CD8-positive, alpha-beta memory T cell (primary cell): ENCODE measurements at places on chromosomes 11 and 22. TPM values are rescaled to one million over a fixed set of nuclear protein-coding genes. Genes with fewer than 3 reads are reported as not detected.
A peak's percentile ranks its signal among the peaks of the same experiment; 100 is the strongest.

Gene SPON1
- total RNA-seq = 0.97 TPM

Gene TH
- not detected for total RNA-seq

Gene MMP27
- not detected for total RNA-seq

Gene TRIM49
- not detected for total RNA-seq

Gene OR6A2
- total RNA-seq = not detected

Gene C22orf42
- total RNA-seq = not detected

Gene CRYAB
- not detected for total RNA-seq

Gene ABTB2
- 5.5 TPM for total RNA-seq

Gene PANX3
- not detected for total RNA-seq

Gene OR2D3
- not detected for total RNA-seq

Gene GVQW3
- total RNA-seq = 2.5 TPM

Gene NTM
- total RNA-seq = not detected

DNA sequence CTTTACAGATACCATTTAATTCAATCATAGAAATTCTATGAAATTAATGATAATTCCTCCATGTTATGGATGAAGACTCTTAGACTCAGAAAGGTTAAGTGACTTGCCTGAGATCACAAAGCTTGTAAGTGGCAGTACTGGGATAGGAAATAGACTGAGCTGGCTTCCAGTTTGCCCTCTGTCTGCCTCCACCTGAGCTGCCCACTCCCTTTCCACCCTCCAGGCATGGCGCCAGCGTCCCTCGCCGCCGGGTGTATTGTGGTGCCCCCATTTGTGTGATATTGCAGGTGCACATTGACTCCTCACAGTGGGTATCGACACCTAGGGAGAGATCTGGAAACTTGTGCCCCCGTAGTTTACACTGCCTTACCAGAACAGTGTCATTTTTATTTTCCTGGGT, 9.4 kb upstream of the RPS3 start:
- H3K4me1 ChIP-seq = peaks cover 7% of the 10 kb centered on the region
- H3K27ac ChIP-seq = no peak overlapping the region
- DNase-seq = no peak
- no peak overlapping the region for H3K4me3 ChIP-seq

- peaks cover 5% of the 10 kb centered on the region for H3K27me3 ChIP-seq
- DNase-seq = no peak
- no peak overlapping the region for H3K27ac ChIP-seq
Observed at GRCh38 chr11:130839981-130840666, 76.2 kb downstream of the SNX19 start.

GRCh38 chr11:100329352-100329751, 357.7 kb upstream of the ARHGAP42 start:
- no peaks in the 10 kb centered on the region for H3K27me3 ChIP-seq
- H3K4me3 ChIP-seq = no peak overlapping the region
- H3K4me1 ChIP-seq = no peaks in the 10 kb centered on the region
- no peak overlapping the region for H3K27ac ChIP-seq

- H3K4me1 ChIP-seq = no peaks in the 10 kb centered on the region
- no peak overlapping the region for H3K27ac ChIP-seq
- DNase-seq = no peak
- H3K27me3 ChIP-seq = no peaks in the 10 kb centered on the region
- H3K36me3 ChIP-seq = no peaks in the 10 kb centered on the region
Observed at GRCh38 chr11:114250180-114250579, 46.0 kb upstream of the NNMT start.

GRCh38 chr11:8093931-8094575, 13.0 kb downstream of the TUB start:
- no peaks in the 10 kb centered on the region for H3K27me3 ChIP-seq
- H3K36me3 ChIP-seq = no peaks in the 10 kb centered on the region
- H3K4me1 ChIP-seq = no peaks in the 10 kb centered on the region
- H3K4me3 ChIP-seq = no peak overlapping the region
- no peak for DNase-seq

- peaks cover 22% of the 10 kb centered on the region for H3K36me3 ChIP-seq
- no peaks in the 10 kb centered on the region for H3K27me3 ChIP-seq
- H3K27ac ChIP-seq = no peak overlapping the region
- H3K4me3 ChIP-seq = no peak overlapping the region
- DNase-seq = peak; percentile 66
Observed at GRCh38 chr11:47161134-47161854, 15.4 kb downstream of the ARFGAP2 start.

DNA sequence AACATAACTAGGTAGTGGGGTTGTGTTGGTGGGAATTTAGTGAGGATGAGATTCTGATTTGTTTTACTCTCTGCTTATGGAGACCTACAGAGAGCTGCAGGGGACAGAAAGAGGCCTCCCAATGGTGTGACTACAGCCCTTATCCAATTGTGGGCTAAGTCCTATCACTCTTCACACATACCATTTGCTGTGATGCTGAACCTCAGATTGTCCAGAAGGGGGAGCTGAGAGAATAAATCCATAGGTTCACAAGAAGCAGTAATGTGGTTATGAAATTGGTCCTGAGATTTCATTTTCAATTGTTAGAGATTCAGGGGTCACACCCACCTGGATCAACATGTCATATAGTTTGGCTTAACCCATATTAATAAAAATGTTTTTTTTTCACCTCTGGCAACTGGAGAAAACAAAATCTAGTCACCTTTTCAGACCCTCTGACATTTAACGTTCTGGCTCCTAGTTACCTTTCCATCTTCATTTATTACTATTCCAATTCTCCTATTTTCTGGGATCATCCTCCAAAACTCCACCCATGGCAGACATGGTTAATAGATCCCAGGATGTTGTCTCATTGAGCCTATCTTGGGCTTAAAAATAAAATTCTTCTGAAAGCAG, 53.3 kb upstream of the PTPN5 start:
- H3K27ac ChIP-seq = no peak overlapping the region
- H3K4me3 ChIP-seq = no peak overlapping the region
- no peak for DNase-seq
- no peaks in the 10 kb centered on the region for H3K36me3 ChIP-seq
- no peaks in the 10 kb centered on the region for H3K27me3 ChIP-seq

- H3K4me3 ChIP-seq = no peak overlapping the region
- H3K4me1 ChIP-seq = peaks cover 7% of the 10 kb centered on the region
- DNase-seq = no peak
- H3K27me3 ChIP-seq = no peaks in the 10 kb centered on the region
- H3K27ac ChIP-seq = no peak overlapping the region
- no peaks in the 10 kb centered on the region for H3K36me3 ChIP-seq
Observed at GRCh38 chr11:76724171-76724768, 53.7 kb upstream of the LRRC32 start.

DNA sequence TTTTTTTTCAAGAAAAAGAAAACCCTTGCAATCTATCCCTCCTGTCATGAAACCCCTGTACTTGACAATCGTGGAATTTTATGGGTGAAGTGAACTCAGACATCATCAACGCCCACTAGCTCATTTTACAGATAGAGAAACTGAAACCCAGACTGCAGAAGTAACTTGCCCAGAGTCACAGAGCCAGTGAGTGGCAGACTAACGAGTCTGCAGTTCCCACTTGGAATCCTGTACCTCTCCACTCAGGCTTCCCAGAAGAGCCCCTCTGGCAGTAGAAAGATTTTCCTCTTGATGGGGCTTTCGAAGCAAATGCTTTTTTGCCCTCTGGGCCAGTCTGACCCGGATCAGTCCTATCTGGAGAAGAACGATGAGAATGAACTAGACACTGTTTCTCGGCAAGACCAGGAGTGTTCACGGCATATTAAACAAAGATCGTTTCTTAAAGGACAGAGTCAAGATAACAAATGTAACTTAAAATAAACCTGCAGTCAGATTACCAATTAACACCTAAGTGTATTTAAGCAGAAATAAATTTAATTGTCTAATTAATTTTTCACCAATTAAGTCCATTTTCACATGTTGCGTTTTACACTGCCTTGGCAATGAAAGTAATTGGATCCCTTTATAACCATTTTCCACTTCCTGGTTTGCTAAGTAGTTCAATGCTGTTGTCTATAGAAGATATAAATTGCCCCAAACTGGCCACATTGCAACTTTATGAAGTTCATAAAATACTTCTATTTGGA, 61.3 kb upstream of the CREB3L1 start:
- DNase-seq = no peak
- no peaks in the 10 kb centered on the region for H3K27me3 ChIP-seq
- H3K36me3 ChIP-seq = no peaks in the 10 kb centered on the region
- no peak overlapping the region for H3K27ac ChIP-seq
- H3K4me3 ChIP-seq = no peak overlapping the region
- no peaks in the 10 kb centered on the region for H3K4me1 ChIP-seq

DNA sequence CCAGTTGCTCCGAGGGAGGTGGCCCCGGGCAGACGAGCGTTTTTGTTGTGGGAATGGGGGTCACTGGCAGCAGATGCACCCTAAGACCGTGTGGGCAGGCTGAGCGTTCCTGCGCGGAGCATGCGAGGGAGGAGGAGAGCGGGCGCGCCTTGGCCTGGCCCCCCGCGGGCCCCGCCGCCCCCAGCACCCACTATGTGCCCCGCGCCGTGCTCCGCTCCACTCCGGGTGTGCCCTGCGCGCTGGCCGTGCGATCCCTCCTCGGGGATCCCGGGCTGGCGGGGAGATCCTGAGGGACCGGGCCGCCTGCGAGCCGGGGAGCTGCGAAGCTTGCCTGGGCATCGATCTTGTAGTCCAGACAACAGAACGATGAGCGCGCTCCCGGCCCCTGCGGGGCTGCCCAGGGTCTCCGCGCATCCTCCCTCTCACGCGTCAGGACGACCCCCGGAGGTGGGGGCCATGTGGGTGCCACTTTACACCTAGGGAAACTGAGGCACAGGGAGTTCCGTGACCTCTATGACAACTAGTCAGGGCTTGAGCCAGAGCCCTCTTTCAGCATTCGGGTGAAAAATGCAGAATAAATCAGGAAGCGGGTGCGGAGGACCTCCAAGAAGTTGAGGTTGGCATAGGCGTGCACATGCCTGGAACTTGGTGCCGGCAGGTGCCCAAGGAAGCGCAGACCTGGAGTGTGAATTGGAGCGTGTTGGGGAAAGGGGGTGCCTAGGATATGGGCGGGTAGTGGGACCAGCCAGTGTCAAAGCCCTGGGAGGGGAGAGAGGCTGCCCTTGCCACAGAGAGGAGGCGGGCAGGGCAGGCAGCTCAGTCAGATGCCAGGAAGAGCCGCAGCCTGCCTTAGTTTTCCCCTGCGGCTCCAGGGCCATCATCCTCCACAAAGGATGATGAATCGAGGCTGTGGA, 1.3 kb upstream of the KMT5B start:
- no peak for DNase-seq
- peaks cover 4% of the 10 kb centered on the region for H3K27me3 ChIP-seq
- H3K4me1 ChIP-seq = peaks cover 37% of the 10 kb centered on the region
- H3K36me3 ChIP-seq = no peaks in the 10 kb centered on the region
- H3K27ac ChIP-seq = peak overlapping the region; percentile 72

- H3K27ac ChIP-seq = no peak within 1 kb of the TSS
- no peak within 1 kb of the TSS for H3K4me3 ChIP-seq
- DNase-seq = peak; percentile 5
- peaks cover 54% of the 10 kb centered on the region for H3K27me3 ChIP-seq
- no peaks in the 10 kb centered on the region for H3K36me3 ChIP-seq
Observed at GRCh38 chr11:118152552-118153471, at the start of gene SCN4B. Gene SCN4B (minus strand): TSS chr11:118152823. CDS start chr11:118152673, 150 bp downstream.

GRCh38 chr11:84887055-84887629, 740.0 kb downstream of the DLG2 start:
- no peaks in the 10 kb centered on the region for H3K36me3 ChIP-seq
- no peaks in the 10 kb centered on the region for H3K4me1 ChIP-seq
- H3K27me3 ChIP-seq = no peaks in the 10 kb centered on the region
- H3K4me3 ChIP-seq = no peak overlapping the region
- DNase-seq = no peak
- no peak overlapping the region for H3K27ac ChIP-seq

GRCh38 chr11:40235841-40236240, 1223.6 kb downstream of the LRRC4C start:
- H3K27me3 ChIP-seq = no peaks in the 10 kb centered on the region
- H3K36me3 ChIP-seq = no peaks in the 10 kb centered on the region
- no peak for DNase-seq
- no peak overlapping the region for H3K4me3 ChIP-seq
- H3K4me1 ChIP-seq = no peaks in the 10 kb centered on the region

- H3K27ac ChIP-seq = no peak overlapping the region
- H3K4me1 ChIP-seq = no peaks in the 10 kb centered on the region
- no peak for DNase-seq
- no peak overlapping the region for H3K4me3 ChIP-seq
Observed at GRCh38 chr11:76361776-76362175, 19.2 kb downstream of the THAP12 start.

- H3K27ac ChIP-seq = no peak overlapping the region
- no peak overlapping the region for H3K4me3 ChIP-seq
- H3K4me1 ChIP-seq = no peaks in the 10 kb centered on the region
- no peak for DNase-seq
- H3K36me3 ChIP-seq = no peaks in the 10 kb centered on the region
Observed at GRCh38 chr11:97732011-97732632, 1288.6 kb upstream of the CNTN5 start.

GRCh38 chr11:134441281-134441680, 29.2 kb upstream of the B3GAT1 start:
- H3K4me1 ChIP-seq = no peaks in the 10 kb centered on the region
- DNase-seq = no peak
- no peak overlapping the region for H3K4me3 ChIP-seq
- H3K27ac ChIP-seq = no peak overlapping the region

- no peak overlapping the region for H3K27ac ChIP-seq
- no peak overlapping the region for H3K4me3 ChIP-seq
Observed at GRCh38 chr11:120031612-120032600, 106.0 kb downstream of the TRIM29 start.

DNA sequence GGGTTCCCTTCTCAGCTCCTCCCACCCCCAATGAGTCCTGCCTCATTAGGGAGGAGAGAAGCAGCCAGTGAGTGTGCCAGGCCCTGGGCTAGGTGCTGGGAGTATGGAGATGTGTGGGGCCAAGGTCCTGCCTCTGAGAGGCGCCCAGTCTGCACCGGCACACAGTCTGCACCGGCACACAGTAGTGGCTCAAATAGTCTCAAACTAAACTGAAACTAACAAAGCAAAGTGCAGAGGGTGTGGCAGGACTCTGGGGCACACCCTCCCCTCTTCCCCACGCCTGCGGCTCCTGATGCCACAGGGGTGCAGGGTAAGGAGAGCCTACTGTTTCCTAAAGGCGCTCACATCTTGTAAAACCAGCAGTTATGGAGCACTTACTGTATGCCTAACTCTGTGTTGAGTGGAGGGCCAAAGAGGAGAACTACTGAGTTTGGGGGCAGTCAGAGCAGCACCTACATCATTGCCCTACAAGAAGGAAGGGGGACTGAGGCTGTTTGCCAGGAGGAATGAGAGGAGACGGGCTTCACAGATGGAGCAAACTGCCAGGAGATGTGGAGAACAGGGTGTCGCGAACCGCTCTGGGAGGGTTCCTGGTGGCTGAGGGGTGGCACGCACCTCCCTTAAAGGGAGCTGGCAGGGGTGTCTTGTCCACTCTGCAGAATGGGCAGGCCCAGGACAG, 939 bp upstream of the SH3BP1 start:
- H3K36me3 ChIP-seq = peaks cover 19% of the 10 kb centered on the region
- peak overlapping the region; percentile 94 for H3K4me3 ChIP-seq
- H3K27me3 ChIP-seq = no peaks in the 10 kb centered on the region
- peaks cover 80% of the 10 kb centered on the region for H3K4me1 ChIP-seq

GRCh38 chr11:68137833-68138232, 16.6 kb upstream of the CHKA start:
- H3K27me3 ChIP-seq = no peaks in the 10 kb centered on the region
- H3K27ac ChIP-seq = no peak overlapping the region
- DNase-seq = no peak
- peaks cover 11% of the 10 kb centered on the region for H3K4me1 ChIP-seq
- H3K36me3 ChIP-seq = no peaks in the 10 kb centered on the region
- H3K4me3 ChIP-seq = no peak overlapping the region

- no peaks in the 10 kb centered on the region for H3K4me1 ChIP-seq
- H3K27ac ChIP-seq = no peak overlapping the region
- H3K27me3 ChIP-seq = no peaks in the 10 kb centered on the region
- no peak overlapping the region for H3K4me3 ChIP-seq
- DNase-seq = no peak
Observed at GRCh38 chr11:130634961-130635473, 186.6 kb downstream of the ADAMTS15 start.
